ENCODE measurements at places on chromosomes 1 and 21.
A peak's percentile ranks its signal among the peaks of the same experiment; 100 is the strongest.

DNA sequence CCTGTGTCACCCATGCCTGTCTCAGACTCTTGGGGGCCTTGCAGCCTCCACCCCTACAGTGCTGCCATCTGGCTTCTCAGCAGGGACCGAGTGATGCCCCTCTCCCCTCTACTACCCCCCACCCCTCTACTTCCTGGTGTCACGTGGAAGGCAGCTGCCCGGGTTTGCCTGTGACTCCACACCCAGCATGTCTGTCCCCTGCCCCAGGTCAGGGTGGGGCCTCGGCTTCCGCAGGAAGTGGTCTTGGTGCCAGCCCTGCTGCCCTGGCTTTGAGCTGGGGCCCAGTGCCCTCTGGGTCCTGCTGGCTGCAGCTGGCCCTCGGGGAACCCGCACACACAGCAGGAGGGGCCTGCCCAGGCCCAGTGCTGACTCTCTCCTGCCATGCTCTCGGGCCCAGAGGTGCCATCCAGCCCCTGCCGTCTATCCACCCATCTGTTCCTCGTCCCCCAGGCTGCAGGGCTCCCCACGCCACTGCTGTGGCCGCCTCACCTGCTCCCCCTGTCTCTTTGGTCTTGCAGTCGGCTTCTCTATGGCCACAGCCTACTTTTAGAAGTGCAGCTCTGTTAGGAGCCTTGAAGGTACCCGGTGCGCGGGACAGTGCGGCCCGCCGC, 24.0 kb downstream of the PLCH2 start:
- DNase-seq, result no peak

DNA sequence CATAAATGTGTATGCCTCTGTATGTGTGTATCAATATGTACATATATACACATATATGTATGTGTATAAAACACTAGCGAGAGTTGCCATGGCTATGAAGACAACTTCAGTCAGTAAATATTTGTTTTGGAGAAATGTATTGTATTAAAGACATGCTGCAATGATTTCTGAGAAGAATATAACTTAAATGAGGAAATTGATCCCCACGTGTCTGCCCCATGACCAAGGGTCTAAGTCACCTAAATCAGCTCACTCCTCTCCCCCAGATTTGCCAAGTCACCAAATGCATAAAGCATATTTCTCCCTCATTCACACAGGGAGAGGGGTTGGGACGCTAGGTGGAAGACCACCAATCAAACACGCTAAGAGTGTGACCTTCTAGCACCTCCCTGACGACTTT, 58.3 kb upstream of the LYST start:
- peak; percentile 54 for DNase-seq

GRCh38 chr1:199747984-199748383, 279.5 kb upstream of the NR5A2 start:
- no peak for DNase-seq

DNA sequence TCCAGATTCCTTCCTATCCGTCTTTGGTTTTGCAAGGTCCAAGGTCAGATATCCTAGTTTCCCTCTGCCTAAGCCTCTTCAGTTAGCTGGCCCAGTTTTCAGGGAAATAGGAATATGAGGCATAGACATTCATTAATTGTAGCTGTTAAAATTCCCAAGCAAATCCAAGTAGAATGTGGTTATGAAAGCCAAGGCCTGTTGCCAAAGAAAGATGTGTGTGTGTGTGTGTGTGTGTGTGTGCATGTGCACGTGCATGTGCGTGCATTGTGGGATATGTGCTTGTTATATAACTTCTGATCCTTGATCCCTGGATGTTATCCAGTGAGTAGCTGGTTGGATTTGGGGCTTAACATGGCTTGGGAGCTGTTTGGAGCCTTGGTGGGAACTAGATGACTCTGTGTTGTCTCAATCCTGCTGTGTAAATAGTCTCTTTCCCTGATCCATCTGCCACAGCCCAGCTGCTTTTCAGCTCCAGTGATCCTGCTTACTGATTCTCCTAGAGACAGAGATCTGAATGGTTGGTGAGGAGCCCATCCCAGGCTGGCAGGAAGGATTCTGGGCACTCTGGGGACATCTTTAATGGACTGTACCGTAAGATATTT, 70.6 kb upstream of the GCLM start:
- no peak for DNase-seq

DNA sequence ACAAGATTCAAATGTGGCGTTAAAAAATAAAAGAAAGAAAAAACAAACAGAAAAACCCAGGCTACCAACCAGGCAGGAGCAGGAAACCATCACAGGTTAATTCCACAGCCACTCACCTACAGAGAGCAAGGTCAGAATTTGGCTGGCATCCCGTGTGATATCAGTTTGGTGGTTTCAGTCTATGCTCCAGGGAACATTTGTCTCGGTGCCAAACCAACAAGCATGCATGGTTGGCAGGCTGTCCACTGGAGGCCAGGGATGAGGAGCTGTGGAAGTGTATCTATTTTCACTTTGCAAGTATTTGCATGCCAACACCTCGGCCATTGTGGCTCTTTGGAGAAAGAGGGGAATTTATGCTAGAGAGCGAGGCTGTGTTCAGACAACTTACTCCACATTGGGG, 53.1 kb upstream of the PROX1 start:
- DNase-seq, result no peak

GRCh38 chr21:44057960-44058651, 46.0 kb downstream of the TRAPPC10 start:
- DNase-seq, result no peak

GRCh38 chr1:178278916-178279686, 185.2 kb downstream of the RASAL2 start:
- DNase-seq, result peak; percentile 61

GRCh38 chr1:187433598-187433997, 604.8 kb downstream of the PLA2G4A start:
- DNase-seq, result no peak

DNA sequence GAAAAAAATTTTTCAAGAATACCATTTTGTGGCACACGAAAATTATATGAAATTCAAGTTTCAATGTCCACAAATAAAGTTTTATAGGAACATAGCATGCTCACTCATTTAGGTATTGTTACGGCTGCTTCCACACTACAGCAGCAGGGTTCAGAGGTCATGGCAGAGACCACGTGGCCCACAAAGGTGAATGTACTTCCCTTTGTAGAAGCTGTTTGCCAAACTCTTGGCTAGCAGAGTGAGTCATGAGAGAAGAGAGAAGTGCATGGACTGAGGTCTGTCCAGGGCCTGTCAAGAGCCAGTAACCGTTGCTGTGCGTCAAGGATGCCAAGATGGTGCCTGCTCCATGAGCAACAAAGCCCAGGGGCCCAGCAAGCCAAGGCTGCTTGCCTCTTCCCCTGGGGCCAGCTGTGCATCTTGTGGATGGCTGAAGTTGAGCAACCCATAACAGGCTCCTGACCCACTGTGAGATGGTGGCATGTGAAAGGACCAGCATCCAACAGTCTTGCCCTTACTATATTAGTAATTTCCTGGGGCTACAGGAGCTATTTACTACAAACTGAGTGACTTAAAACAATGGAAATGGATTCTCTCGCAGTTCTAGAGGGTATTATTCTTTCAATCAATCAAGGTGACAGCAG, 64.8 kb upstream of the ATP5PO start:
- DNase-seq, result peak; percentile 70

GRCh38 chr1:221097479-221098281, 218.4 kb downstream of the HLX start:
- DNase-seq, result peak; percentile 95

- no peak for DNase-seq
These were observed 44.7 kb downstream of the KCNC4 start for GRCh38 chr1:110254604-110255391.

- peak; percentile 71 for DNase-seq
These were observed 17.2 kb downstream of the CSRP1 start for GRCh38 chr1:201489643-201490261.

GRCh38 chr1:107776900-107777663, 187.9 kb downstream of the VAV3 start:
- DNase-seq, result no peak

DNA sequence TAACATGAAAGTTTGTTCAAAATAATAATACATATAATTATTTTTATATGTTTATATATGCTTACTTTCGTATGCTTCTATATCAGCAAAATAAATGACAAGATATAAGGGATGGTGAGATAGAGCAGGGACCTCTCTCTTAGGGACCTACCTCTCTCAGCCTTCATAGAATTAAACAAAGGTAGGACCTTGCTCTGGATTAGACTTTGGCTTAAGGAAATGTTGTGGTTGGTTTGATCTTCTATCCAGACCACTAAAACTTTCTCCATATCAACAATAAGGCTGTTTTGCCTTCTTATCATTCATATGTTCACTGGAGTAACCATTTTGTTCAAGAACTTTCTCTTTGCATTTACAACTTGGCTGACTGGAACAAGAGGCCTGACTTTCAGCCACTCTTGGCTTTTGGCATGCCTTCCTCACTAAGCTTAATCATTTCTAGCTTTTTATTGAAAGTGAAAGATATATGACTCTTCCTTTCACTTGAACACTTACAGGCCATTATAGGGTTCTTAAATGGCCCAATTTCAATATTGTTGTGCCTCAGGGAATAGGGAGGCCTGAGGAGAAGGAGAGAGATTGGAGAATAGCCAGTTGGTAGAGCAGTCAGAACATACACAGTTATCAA, 14.4 kb downstream of the FRRS1 start:
- no peak for DNase-seq

GRCh38 chr1:160257411-160258015, 4.8 kb downstream of the DCAF8 start:
- DNase-seq, result no peak

DNA sequence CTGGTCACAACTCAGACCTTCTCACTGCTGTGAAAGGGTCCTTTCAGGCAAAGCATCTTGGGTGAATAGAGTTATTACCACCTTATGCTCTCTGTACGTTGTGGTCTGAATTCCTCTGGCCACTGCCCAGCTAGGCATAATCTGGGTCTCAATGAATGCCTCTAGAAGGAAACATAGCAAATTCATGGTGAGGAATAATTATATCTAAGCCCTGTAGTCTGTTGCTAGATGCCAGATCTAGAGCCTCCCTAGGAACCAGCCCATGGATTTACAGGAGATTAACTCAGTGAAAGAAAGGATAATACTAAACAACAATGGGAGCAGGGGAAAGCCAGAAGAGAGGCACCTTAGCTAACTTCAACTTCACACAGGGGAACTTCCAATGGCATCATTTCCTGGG, 2.4 kb upstream of the COL11A1 start:
- no peak for DNase-seq

GRCh38 chr21:42975886-42976608, 1.7 kb downstream of the PKNOX1 start:
- peak; percentile 26 for DNase-seq

GRCh38 chr1:15417059-15417934, 7.6 kb downstream of the EFHD2 start:
- DNase-seq, result peak; percentile 89

GRCh38 chr1:117673405-117673804, 67.6 kb downstream of the TENT5C start:
- no peak for DNase-seq

DNA sequence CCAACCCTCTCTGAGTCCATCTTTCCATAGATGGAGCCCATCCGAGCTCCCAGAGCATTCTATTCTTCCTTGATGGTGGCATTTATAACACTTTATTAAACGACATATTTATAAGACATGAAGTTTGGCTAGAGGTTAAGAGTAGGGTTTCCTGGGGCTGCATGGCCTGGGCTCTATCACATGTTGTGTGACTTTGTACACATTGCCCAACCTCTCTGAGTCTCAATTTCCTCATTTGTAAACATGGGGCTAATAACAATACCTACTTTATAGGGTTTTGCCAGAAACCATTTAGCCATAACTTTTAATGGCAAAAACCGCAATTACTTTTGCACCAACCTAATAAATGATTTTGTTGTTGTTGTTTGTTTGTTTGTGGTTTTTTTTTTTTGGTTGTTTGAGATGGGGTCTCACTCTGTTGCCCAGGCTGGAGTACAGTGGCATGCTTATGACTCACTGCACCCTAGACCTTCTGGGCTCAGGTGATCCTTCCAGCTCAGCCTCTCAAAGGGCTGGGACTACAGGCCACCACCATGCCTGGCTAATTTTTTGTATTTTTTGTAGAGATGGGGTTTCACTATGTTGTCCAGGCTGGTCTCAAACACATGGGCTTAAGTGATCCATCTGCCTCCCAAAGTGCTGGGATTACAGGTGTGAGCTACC, 13.9 kb upstream of the ASAP3 start:
- DNase-seq, result peak; percentile 50

- DNase-seq, result peak; percentile 55
These were observed at the start of gene NES for GRCh38 chr1:156676820-156677615. Gene NES, minus strand, starts transcription at chr1:156677407. Its CDS starts 143 bp downstream, at chr1:156677264.

DNA sequence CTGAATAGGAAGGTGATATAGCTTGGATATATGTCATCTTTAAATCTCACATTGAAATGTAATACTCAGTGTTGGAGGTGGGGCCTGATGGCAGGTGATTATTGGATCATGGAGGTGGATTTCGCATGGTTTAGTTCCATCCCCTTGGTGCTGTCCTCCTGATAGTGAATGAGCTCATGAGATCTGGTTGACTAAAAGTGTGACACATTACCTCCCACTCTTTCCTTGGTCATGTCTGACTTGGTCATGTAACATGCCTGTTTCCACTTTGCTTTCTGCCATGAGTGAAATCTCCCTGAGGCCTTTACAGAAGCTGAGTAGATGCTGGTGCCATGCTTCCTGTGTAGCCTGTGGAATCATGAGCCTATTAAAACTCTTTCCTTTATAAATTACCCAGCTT, 664.5 kb upstream of the NR5A2 start:
- no peak for DNase-seq

DNA sequence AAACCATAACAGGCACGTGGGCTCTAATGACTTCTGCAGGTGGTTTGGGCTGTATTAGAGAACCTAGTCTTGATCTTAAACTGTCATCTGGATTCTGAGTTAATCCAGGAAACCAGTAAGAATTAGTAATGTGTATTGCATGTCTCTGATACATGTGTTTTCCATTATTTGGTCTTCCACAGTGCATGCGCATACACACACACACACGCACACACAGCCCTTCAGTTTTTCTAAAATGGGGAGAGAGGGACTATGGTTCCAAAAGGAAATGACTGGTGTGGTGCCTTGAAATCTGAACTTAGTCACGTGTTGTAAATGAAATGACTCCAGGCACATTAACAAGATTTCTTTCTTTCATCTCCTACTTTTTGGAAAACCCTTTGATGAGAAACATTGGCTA, 67.6 kb downstream of the OLFML2B start:
- no peak for DNase-seq

- DNase-seq, result no peak
These were observed 53.9 kb upstream of the RBM15 start for GRCh38 chr1:110285316-110285715.

DNA sequence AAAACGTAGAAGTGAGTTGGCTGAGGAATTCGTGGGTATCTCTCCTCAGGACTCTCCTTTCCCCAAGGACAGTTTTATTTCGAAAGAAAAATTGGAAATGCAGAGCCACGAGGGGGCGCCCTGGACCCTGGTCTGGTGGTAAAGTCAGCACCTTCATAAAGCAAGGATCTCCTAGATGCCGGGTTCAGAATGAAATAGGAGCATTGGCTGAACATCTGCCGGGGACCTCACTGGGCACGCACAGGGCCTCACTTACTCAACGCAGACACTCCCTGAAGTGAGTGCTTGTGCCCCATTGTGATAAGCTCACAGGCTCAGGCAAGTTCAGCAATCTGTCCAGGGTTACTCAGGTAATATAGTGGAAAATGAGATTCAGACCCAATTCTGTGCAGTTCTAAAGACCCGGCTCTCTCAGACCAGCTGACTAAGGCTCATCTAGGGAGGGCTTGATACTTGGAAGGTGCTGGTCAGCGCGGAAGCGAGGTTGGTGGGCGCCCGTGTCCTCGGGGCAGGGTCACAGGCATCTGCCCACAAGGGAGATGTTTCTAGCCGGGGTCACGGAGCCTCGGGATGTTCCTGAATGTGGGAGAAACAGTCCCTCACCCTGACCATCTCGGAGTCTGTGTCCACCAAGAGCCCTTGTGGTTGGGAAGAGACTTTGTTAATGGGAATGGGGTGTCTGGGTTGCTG, 55.7 kb upstream of the ETV3 start:
- peak; percentile 85 for DNase-seq

All from suppressor macrophage (primary cell).